ENCODE measurements at places on chromosomes 4 and X.

DNA sequence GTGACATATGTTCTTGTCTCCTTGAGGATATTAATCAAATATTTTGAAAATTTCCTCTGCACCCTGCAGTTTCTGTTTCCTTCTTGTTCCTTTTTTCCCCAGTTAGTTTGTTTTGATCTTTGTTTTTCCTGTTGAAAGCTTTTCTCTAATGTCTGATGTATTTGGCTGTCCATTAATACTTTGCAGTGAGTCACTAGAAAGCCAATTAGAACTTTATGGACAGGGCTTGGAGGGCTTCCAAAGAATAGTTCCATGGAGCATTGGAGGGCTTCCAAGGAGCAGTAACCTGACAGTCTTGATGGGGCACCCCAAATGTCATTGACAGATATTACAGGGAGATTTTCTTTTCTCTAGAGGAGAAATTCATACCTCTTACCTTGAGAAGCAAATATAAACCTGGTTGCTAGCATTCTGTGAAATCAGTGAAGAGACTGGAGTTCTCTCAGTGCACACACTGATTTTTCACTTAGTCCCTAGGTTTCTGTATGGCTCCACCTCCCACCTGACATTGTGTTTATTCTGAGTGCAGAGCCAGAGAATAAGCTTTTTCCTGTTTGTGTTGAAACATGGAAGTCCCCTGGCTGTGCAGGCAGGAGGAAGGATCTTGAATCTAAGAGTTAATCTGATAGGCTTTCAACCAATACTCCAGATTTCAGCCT is 26.5 kb downstream of the SPARCL1 start:
- DNase-seq = no peak

DNA sequence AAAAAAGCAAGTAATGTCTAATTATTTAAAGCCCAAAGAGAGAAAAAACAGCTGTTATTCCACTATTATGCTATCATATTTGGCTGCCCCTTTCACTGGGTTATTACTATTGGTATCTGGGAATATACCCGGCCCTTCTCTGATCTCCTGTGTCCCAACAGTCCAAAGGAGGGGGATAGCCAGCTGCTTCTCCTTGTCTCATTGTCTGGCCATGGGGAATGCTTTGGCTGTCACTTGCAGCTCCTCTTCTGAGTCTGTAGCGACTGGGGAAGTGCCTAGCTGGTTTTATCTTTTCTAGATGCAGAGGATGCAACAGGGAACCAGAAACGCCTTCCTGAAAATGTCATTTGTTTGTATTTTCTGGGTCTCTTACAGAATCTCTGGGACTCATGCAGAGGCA is 33.9 kb downstream of the MGARP start:
- no peak for DNase-seq

GRCh38 chr4:37968747-37969146 is 8.5 kb downstream of the PTTG2 start:
- no peak for DNase-seq

DNA sequence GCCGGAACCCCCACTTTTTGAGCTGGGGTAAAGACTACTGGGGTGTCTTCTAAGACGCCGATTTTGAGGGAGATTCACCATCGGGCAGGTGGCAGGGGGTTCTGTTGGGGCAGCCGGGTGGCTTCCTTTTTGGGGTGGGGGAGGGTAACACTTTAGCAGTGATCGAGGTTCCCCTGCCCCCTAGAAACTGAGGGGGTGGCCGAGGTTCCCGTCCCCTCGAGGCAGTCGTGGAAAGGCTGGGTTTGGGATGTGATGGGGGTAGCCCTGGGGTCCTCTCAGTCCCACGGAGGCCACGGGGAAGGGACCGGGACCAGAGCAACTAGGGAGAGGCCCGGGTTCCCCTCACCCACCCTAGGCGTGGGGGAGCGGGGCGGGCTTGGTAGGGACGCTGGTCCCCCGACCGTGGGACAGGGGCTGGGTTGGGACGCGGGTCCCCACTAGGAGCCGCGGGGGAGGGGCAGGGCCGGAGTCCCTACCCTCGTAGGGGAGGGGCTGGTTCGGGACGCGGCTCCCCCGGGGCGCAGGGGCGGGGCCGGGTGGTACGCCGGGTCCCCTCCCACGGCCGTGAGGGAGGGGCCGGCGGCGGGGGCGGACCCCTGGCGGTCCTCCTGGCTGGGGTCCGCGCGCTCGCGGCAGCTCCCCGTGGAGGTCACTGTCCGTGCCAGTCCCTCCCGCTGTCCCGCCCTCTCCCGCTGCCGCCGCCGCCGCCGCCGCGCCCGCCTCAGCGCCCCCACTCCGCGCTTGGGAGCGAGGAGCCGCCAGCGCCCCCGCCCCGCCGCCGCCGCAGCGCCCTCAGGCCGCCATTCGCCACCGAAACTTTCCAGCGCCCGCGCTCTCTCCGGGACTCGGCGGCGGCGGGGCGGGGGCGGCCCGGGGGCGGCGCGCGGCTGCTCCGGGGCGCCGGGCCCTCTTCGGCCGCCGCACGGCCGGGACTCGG is at the start of gene TBL1X:
TSS of gene TBL1X (plus strand) at position 624 of the 937 bp plus-strand sequence. CDS start 188,529 bp downstream, outside the sequence.
- DNase-seq = no peak

- DNase-seq = no peak
These were observed 182.7 kb upstream of the PCDH7 start for GRCh38 chr4:30537456-30537855.

GRCh38 chr4:19675172-19675811 is 576.4 kb upstream of the SLIT2 start:
- no peak for DNase-seq

DNA sequence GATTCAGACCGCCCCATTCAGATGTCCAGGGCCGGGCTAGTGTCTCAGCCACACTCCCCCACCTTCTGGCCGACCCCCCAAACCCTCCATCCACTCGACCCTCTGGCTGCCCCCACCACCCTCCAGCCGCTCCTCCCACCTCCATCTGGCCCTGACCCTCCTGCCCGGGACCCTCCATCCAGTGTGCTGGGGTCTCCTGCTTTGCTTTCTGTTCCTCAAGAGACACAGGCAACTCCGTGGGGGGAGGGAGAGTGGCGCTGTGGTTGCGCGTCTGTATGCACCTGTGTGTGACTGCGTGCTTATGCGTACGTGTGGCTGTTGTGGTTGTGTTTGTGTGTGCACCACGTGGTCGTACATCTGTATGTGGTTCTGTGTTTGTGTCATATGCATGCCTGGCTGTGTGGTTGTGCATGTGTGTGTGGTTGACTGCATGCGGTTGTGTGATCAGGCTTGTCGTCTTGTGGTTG is 33.3 kb downstream of the CPLX1 start:
- no peak for DNase-seq

DNA sequence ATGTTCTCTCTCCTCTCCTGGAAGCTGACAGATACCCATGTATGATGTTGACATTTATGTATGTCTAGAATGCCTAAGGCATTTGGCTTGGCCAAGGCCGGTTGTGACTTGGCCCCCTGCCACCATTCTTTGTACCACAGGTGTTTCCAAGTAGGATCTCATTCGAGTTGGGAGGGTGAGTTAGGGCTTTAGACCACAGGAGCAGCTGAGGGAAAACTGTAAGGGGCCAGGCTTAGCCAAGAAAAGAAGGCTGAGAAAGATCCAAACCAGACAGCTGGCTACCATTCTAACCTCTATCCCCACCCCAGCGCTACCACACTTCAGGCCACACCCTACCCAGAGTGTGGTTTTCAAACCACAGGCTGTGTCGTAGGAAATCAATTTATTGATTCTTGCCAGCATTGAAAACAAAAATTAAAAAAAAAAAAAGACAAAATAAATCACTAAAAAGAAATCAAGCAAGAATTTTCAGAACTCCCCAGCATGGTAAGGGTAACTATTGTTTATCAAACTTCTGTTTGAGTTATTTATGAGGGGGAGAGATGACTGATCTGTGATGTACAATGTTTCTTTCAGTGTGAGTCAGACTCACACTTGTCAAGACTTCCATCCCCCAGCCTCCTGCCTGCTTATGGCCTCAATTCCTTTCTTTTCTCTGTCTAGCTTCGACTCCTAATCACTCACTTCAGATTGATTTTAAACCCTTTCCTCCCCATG is 9.9 kb downstream of the TMSB4X start:
- DNase-seq = no peak

DNA sequence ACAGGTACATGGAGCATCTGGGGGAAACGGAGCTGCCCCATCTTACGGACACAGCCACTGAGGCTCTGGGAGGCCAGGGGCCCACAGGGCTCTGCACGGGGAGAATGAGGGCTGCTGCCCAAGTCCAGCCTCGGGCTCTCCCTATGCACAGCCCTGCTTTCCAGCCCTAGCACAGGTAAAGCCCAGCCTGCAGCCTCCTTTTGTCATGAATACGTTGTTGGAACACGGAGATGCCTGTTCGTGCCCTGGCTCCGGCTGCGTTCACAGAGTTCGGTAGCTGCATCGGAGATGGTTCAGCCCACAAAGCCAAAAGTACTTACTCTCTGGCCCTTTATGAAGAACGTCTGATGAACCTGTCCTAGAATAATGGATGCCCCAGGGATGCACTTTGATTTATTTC is 68.7 kb upstream of the AFAP1 start:
- no peak for DNase-seq

DNA sequence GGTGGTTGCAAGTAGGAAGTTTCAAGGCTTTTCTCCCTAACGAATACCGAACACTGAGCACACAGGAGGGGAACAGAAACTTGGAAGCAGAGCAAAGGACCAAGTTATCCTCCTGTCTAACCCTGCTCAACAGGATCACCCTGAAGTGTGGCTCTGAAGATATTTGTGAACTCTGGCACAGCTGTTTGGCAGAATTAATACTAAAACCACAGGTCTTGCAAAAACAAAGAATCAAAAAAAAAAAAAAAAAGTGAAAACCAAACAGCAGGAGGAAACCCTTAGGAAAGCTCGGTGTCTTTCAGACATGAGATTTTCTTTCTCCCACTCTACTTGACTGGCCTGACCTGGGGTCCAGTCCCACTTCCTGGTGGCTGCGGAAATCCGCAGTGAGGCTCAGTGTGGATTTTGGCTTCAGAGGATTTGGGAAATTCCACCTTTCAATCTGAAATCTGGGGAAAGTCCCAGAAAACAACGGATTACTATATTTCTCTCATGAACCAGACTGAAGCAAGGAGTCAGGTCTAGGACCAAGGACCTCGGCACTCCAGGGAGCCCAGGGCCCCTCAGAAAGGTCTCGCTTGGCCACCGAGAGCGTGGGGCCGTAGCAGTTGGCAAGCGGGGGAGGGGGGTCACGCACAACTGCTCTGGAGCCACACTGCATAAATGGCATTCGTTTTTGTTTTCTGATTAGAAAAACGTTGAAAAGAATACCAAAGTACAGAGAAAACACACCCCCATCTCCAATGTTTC is 867 bp downstream of the TIFA start:
- no peak for DNase-seq

DNA sequence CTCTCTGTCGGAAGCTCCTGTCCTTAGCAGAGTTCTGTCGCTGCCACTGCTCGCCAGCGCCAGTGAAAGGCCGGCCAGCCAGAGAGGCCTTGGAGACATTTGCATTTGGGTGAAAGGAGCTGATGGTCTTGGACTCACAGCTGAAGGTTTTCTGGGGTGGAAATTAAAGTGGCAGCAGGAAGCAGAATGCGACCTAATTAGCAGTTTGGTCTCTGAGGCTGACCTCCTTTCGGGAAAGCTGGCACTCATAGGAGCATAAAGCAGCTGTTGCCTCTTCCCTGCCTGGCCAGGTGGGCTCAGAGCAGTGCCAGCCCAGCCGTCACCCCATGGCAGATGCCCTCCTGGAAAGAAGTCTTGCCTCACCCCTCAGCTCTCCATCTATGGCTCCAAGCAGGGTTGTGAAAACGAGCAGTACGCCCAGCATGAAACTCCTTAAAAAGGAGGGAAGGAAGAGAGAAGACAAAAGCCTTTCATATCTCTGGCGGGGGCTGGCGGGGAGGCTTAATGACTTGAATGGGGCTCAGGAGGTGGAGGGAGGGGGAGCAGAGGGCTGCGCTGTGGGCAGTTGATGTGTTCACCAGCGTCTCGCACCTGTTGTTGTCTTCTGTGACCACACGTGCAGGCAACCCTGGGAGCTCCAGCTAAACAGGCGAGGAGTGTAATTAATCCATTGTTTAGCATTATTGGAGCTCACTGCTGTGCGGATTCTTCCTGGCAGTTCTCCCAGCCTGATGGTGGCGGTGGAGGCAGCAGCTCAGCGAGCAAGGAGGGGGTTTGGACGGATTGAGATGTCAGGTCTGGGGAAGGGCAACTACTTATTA is 264.0 kb downstream of the MID1IP1 start:
- DNase-seq = no peak

DNA sequence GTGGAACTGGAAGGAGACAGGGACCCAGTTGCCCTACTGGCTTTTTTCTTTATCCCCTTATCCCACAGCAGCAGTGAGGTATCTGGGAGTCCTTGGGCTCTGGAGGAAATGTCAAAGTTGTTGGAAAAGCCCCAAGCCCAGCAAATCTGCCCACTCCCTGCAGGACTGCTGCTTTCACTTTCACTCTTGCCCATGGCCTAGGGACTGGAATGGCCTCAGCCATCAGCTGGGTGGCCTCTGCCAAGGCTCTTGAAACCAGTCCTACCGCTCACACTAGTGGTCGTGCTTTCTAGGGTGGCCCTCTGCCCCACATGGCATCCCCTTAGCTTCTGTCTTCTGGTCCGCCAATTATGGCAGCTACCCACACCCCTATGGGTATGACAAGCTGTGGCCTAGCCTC is 9.7 kb upstream of the RHOXF1 start:
- DNase-seq = no peak

- peak; percentile 59 for DNase-seq
These were observed 27.5 kb upstream of the PDGFC start for GRCh38 chr4:156999175-156999517.

- DNase-seq = no peak
These were observed 826.2 kb upstream of the TENM3 start for GRCh38 chr4:181416966-181417365.

DNA sequence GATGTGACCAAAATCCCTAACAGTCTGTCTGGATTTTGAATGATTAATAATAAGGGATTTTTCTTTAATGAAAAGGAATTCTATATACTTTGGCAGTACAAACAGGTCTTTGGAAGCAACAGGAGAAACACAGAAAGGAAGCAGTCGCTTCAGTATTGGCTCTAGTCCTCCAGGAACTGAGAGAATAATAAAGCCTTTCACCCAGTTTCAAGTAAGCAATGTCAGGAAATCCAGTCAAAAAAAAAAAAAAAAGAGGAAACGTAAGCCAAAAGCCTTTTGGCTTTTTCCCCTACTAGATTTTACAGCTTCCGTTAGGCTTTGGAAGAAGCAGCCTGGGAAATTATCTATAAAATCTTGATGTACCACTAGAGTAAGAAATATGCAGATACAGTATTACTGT is 61.7 kb upstream of the HDAC8 start:
- no peak for DNase-seq

DNA sequence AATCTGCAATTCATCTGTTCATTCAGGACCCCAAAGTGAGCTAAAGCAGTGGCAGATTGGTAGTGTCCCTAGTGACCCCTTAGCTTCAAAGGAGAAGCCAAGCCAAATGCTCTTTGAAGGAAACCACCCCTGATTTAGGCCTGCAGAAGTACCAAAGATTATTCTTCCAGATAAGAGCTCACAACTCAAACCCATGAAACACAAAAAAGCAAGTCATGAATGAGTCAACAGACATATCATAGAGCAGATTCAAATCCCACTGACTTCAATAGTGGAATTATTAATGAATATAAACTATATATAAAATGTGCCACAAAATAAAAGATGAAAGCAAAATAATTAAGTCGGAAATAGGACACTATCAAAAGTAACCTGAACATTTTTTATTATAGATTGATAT is 197.6 kb downstream of the SCFD2 start:
- DNase-seq = no peak
